ENCODE measurements at places on chromosomes 13 and 19.

DNA sequence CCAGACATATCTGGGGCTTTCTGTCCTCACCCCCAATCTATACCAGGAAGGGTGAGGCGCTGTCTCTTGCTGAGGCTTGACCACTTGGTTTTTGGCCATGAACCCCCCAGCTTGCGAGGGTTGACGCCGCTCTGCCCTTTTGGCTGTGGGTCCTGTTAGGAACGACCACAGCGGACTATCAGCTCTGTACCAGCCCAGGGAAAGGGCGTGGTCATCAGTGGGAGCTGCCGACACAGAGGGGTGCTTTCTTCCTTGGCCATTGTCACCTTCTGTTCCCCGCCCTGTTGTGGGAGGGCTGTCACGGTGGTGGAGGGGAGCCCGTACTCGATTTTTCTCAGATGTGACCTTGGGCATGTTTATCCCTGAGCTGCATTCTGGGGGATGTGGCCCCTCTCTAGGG, 5.7 kb downstream of the DCAF15 start:
- no peak for DNase-seq

DNA sequence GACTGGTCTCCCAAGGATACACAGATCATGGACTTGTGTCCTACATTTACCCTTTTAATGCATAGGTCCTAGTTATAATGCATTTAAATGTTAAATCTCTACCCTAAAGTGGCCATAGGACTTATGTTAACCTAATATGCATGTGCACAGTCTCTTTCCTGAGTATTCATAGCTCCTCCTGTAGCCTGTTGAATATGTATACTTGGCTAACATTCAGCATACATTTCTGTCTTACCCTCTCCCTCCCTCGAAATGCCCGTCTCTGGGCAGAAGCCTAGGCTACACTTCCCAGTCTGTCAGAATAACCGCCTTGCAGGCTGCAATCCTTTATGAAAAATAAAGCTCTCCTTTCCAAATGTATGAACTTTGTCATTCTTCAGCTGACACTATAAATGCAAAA, 13.9 kb downstream of the ZFP82 start:
- DNase-seq: no peak

DNA sequence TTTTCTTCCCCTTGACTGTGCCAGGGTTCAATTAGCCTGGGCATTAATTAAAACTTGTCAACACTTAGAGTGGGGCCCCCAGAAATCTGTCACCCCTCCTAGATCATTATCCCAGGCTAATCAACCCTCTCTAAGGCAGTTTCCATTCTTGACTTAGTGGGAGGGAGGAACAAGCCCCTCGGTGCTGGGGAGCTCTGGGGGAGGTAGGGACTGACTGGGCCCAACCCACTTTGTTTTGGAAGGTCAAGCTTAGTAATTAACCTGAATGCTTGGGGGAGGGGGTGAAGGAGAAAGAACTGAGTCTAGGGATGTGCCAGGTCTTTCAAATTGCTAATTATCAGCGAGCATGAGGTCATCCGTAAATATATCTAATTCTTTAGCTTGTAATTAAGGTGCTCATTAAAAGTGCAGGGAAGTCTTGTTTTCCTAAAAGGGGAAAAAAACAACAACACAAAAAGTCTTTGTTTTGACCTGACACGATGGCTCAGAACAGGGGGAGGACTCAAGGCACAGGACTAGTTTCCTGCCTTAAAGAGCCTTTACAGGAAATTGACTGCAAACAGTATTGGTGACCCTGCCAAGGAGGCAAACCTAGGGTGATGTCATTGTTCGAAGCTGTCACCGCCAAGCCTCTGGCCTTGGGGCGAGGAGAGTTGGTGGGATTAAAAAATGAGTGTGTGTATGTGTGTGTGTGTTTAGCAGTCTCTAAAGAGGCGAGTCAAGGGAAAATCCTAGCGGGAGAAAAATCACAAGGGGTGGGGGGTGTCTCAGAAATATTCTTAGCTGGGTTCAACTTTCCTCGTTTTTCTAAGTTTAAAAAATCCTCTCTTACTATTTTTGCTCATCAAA, 19.4 kb downstream of the ACTN4 start:
- DNase-seq: no peak

DNA sequence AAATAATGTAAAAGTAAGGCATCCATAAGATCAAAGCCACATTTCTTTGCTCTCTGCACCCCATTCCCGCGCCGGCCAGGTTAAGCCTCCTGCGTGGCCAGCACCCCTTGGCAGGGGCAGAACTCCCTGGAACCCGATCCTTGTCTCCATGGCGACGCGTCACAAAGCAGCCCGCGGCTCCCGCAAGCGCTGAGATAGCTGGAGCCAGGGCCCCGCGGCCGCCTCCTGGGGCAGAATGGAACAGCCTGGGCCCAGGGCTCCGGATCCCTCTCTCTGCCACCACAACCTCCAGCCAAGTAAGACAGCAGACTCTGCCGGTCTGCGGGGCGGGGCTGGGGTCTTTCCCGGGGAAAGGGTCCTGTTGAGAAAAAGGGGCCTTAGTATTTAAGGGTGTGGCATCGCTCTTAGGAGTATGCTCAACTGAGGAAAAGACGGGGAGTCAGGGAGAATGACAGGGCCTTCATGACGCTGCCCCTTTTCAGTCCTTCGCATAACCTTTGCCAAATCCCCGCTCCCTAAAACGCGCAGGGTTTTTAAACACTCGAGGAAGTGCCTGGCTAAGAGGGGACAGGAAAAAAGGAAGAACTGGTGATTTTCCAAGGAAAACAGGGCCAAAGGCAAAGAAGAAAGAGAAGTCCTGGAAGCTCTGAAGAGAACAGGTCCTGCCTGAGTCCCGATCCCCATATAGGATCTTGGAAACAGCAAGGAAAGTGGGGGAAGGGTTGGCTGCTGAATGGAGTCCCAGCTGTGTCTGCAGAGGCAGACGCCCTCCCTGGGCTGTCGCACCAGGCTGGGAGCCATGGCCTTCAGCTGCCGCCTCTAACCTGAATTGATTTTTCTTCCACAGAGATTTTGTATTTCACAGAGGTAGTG, at the start of gene TEX26:
TSS of gene TEX26 (plus strand) at position 176 of the 873 bp plus-strand sequence. CDS start at position 236, 60 bp downstream.
- DNase-seq: no peak

DNA sequence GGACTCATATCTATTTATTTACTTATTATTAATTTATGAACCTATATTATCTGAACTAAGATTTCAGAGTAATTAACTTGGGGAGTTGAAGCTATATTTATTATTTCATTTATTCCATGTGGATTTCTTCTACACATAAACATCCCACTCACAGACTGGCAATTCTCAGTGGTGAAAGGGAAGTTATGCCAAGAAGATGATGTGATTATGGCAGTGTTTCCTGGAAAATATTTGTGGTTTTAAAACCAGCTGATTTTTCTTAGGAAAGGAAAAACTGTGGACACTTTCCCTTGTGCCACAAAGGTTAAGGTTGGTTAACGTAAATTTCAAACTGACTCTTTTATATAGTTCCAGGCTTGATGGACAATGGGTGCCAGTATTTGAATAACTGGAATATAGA, 513.1 kb downstream of the SLITRK6 start:
- DNase-seq: no peak

GRCh38 chr19:55442372-55442961, 633 bp downstream of the SHISA7 start:
- no peak for DNase-seq

GRCh38 chr19:35596366-35596999, 10.5 kb downstream of the PMIS2 start:
- DNase-seq: no peak

DNA sequence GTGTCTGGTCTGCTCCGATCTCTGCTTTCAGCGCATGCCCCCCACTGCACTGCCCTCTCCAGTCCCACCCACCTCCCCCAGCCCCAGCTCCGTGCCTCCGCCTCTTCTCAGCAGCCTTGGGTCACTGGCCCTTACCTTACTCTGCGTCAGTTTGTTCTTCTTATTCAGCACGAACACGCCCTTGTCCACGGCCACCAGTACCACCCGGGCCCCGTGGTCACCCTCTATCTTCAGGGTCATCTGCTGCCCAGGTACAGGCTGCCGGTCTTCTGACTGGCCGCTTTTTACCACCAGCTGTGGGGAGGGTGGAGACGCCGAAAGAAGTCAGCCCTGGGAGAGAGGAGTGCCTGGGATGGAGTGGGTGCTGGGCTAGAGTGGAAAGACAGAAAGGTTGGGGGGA, 10.9 kb downstream of the C3 start:
- DNase-seq: no peak

DNA sequence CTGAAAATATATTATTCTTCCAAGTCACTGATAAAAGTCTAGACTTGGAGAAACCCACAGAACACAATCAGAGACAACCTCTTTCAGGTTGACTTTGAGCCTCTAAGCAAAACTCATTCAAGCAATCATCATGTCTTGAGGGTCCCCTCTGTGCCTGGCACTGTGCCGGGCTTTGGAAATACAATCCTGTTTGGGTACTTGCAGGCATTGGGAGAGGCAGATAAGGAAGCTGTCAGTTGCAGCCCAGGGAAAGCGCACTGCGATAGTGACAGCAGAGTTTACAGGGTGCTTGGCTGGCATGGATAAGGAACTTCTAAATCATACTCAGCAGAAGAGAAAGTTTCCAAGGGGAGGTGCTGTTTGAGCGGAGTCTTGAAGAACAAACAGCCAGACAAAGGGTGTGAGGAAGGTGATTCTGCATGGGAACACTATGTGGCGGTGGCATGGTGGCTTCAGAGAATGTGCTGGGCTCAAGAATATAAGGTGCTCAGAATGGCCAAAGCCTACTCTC, 9.1 kb downstream of the SERP2 start:
- no peak for DNase-seq

DNA sequence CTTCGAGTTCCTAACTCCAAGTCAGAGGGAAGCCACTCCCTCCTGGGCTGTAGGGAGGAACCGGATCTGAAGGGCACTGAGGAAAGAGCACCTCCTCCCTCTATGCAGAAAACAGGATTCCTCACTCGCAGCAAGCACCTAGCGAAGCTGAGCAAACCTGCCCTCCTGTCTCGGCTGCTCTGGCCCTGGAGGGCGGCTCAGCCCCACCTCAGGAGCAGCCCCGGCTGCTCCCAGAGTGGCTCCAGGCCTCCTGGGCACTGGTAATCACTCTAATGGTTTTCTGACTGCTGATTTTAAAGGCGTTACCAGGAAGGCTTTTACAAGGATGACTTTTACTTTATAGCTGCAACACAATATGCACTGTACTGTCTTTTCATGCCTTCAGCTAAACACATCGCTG, 312.5 kb downstream of the TEX29 start:
- DNase-seq: no peak

GRCh38 chr19:19502281-19502680, 13.1 kb downstream of the TSSK6 start:
- DNase-seq: no peak

DNA sequence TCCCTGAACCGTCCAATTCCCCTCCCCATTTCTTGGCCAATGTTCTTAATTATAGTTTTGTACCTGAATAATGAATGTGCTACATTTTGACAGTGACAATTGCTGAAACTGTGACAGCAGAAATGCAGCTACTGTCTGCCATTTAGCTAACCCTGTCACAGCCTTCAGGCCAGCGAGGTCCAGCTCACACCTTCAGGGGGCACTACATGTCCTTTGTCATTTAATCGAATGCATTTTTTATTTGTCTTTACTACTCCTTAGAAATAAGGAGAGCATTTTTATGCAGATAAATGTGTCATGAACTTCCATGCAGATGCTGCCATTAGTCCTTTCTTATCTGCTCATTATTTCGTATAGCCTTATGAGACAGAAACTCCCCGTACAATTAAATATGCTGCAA, 159.9 kb downstream of the MZT1 start:
- no peak for DNase-seq

DNA sequence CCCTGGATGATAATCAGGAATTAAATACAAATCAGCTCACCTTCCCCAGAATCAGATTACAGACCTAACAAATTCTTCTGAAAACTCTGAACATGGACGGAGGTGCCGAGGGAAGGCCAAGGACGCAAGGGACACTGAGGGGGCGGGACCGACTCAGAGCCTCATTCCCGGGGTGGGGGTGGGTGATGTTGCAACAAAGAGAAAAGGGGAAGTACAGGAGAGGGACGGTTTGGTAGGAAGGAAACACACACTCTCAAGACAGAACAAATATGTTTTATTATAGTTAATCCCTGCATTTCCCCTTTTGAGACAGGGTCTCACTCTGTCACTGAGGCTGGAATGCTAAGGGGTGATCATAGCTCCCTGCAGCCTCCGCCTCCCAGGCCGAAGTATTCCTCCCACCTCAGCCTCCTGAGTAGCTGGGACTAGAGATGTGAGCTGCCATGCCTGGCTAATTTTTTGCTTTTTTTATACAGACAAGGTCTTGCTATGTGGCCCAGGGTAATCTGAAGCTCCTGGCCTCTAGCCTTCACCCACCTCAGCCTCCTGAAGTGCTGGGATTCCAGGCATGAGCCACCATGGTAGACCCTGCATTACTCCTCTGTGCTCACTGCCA, 786 bp upstream of the LILRA2 start:
- no peak for DNase-seq

DNA sequence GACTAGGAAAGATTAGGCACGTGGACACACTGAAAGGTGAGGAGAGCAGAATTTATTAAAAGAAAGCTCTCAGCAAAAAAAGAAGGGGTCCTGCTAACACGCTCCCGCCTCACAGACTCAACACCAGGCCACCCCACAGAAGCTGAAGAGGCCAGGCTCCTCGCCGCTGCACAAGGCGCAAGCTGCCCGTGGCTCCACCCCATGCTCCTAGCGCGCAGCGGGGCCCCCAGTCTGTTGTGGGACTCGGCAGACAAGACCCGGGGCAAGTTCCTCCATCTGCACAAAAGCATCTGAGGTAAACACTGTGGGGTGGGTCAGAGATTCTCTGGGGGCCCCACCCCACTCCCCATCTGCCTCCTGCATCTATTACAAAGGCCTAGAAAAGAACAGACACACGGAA, 1462.4 kb downstream of the EFNB2 start:
- no peak for DNase-seq

DNA sequence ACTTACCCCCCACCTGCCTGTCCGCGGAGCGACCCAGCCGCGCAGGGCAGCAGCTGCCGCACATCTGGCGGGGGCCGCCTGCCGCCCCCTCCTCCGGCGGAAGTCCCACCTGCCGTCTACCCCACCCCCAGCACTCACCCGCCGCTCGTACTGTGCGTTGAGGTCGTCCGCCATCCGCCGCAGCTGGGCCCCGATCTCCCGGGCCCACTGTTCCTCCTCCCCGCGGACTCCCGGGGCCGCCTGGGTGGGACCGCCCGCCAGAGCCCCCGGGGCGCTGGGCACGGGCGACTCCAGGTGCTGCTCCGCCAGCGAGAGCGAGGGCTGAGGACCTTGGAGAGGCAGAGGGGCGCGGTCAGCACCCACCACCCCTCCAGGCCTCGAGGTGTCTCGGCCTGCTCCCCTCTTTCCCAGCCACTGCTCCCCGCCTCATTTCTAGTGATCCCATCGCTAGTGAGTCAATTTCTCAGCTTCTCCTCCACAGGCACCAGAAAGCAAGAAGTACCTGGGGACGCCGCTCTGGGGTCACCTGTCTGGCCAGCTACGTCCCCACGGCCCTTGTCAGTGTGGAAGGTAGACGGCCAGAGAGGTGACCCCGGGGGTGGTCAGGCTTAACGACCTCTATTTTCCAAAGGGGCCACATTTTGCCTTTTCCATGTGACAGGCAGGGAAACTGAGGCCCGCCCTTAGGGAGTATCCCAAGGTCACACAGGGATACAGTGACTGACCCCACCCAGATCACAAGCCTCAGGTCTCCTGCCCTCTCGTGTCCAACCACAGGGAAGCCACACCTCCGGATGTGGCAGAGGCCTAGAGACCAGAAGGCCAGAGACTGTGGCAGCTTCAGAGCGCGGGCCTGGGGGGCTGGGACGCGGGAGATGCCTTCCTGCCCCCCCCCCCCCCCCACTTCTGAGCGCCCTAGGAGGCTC, 4.3 kb downstream of the BBC3 start:
- DNase-seq: no peak

Measured in stimulated activated CD8-positive, alpha-beta memory T cell treated with anti-CD3 and anti-CD28 coated beads, Interleukin-7, amount 100 ng/mL, for 24 hours (primary cell).